ENCODE measurements at places on chromosomes 13 and 19. TPM values are rescaled to one million over a fixed set of nuclear protein-coding genes. Genes with fewer than 3 reads are reported as not detected.

GPR183 gene
- total RNA-seq = 0.13 TPM

SYNE4 gene
- total RNA-seq = 3.4 TPM

CYP4F2 gene
- 0.16 TPM for total RNA-seq

ASPDH gene
- total RNA-seq = not detected

NFIC gene
- 46.8 TPM for total RNA-seq

IGFL2 gene
- 0.63 TPM for total RNA-seq

CLEC17A gene
- total RNA-seq = not detected

NOSIP gene
- 135 TPM for total RNA-seq

SIGLEC5 gene
- not detected for total RNA-seq

C19orf73 gene
- total RNA-seq = 6.0 TPM

NDUFA11 gene
- total RNA-seq = 534 TPM

CHMP2A gene
- total RNA-seq = 151 TPM

ZNF154 gene
- total RNA-seq = 0.98 TPM

Data from mesangial cell (primary cell).